ENCODE measurements at places on chromosomes 12 and 14. TPM values are rescaled to one million over a fixed set of nuclear protein-coding genes. Genes with fewer than 3 reads are reported as not detected.

Gene CCNB1IP1
- total RNA-seq = 43.6 TPM

Gene HPD
- total RNA-seq = not detected

Gene MMP17
- total RNA-seq = 0.29 TPM

Gene ANKRD33
- total RNA-seq = not detected

Gene GDF3
- not detected for total RNA-seq

- H3K4me1 ChIP-seq = no peaks in the 10 kb centered on the region
- H3K36me3 ChIP-seq = no peaks in the 10 kb centered on the region
- H3K27me3 ChIP-seq = no peaks in the 10 kb centered on the region
- H3K27ac ChIP-seq = no peak overlapping the region
Measured at GRCh38 chr12:63893170-63893569, 48.7 kb downstream of the SRGAP1 start.

DNA sequence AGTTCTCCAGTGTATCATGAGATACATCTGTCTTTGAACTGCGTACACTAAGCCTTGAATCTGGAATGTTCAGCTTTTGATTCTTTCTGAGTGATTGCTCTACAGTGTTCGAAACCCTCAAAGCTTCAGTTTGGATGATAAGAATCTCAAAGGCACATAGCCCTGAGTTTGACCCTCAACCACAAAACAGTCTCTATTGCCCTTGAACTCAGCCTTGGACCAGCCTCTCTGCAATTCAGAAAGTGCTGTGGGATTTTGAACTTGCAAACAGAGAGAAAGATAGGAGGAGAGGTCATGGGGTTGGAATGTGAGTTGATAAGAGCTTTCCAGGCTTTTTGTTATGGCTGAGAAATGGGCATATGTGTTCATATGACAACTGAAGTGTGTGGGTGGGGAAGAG lies 100.3 kb downstream of the MYRFL start:
- H3K27ac ChIP-seq = no peak overlapping the region
- H3K36me3 ChIP-seq = no peaks in the 10 kb centered on the region
- no peaks in the 10 kb centered on the region for H3K4me1 ChIP-seq
- H3K4me3 ChIP-seq = no peak overlapping the region
- DNase-seq = no peak

GRCh38 chr12:101793401-101793800 lies 37.4 kb downstream of the GNPTAB start:
- no peak overlapping the region for H3K4me3 ChIP-seq
- no peak for DNase-seq
- H3K27ac ChIP-seq = no peak overlapping the region
- no peaks in the 10 kb centered on the region for H3K36me3 ChIP-seq

GRCh38 chr12:49901986-49902385 lies 1.7 kb downstream of the FAIM2 start:
- no peak overlapping the region for H3K4me3 ChIP-seq
- no peak overlapping the region for H3K27ac ChIP-seq
- H3K4me1 ChIP-seq = no peaks in the 10 kb centered on the region
- no peak for DNase-seq
- no peaks in the 10 kb centered on the region for H3K27me3 ChIP-seq

- no peaks in the 10 kb centered on the region for H3K27me3 ChIP-seq
- H3K36me3 ChIP-seq = no peaks in the 10 kb centered on the region
- no peak for DNase-seq
- H3K4me3 ChIP-seq = no peak overlapping the region
- no peak overlapping the region for H3K27ac ChIP-seq
Measured at GRCh38 chr12:34399631-34400410, 377.5 kb downstream of the ALG10 start.

DNA sequence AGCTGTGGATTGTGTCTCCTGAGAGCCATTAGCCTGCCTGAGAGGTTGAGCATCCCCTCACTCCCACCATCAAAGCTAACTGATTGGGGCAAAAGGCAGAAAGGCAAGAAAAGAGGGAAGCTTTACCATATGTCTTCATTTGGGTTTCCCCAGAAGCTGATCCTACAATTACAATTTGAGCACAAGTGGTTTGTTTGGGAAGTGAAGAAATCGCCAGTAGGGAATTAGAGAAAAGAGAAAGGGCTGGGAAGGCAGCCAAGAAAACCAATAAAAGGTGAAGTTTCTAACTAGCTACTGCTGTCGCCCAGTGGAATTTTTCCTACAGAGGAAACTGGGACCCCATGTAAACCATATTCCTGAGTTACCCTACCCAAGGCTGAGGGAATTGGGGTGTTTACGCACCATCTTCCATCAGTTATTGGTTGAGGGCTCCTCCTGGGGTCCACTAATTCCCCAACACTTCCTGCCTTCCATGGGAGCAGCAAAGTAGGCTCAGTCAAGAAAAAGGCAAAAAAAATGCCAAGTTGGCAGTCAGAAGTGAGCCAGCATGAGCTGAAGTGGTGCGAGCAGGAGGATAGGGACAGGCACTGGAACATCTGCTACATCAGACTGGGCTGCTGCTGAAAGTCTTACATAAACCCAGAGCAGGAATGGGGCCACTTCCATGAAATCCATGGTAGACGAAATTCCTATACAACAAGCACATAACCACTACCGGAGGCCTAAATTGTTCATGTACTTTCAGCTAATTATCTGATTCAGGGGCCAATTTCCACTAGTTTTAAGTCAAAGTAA lies 17.3 kb downstream of the KCNK10 start:
- H3K4me3 ChIP-seq = no peak overlapping the region
- no peaks in the 10 kb centered on the region for H3K27me3 ChIP-seq
- no peaks in the 10 kb centered on the region for H3K36me3 ChIP-seq
- H3K4me1 ChIP-seq = no peaks in the 10 kb centered on the region
- no peak overlapping the region for H3K27ac ChIP-seq
- DNase-seq = no peak

DNA sequence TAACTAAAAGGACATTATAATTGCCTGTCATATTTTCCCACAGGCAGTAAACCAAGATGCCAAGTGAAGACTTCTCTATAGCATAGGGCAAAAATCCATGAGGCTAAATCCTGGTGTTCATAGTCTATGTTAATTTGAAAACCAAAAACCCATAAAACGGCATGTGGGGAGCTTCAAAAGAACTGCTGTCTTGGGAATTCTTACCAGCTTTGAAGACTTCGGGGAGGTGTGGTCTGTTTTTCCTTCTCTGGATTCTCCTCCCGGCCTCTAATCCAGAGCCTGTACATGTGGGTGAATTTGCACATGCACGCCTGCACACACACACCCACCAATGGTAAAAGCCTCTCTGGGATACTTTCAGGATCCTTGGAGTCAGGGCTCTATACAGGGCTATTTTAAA lies 61.9 kb upstream of the IFNG-AS1 start:
- no peaks in the 10 kb centered on the region for H3K4me1 ChIP-seq
- H3K27ac ChIP-seq = no peak overlapping the region
- no peaks in the 10 kb centered on the region for H3K36me3 ChIP-seq

GRCh38 chr12:131682510-131682895 lies 28.4 kb upstream of the SFSWAP start:
- no peak overlapping the region for H3K27ac ChIP-seq
- no peaks in the 10 kb centered on the region for H3K27me3 ChIP-seq
- H3K4me3 ChIP-seq = no peak overlapping the region
- no peak for DNase-seq

DNA sequence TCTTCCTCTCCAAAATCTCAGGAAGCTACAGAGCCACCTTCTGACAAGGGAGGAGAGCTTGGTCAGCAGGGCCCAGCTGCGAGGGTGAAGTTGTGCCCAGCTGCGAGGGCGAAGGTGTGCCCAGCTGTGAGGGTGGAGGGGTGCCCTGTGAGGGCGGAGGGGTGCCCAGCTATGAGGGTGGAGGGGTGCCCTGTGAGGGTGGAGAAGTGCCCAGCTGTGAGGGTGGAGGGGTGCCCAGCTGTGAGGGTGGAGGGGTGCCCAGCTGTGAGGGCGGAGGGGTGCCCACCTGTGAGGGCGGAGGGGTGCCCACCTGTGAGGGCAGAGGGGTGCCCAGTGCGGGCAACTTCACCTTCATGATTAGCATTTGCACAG lies 20.4 kb upstream of the TTC7B start:
- H3K27me3 ChIP-seq = no peaks in the 10 kb centered on the region
- no peak for DNase-seq
- no peak overlapping the region for H3K27ac ChIP-seq
- H3K4me3 ChIP-seq = no peak overlapping the region

GRCh38 chr12:120181991-120182631 lies 12.4 kb downstream of the GCN1 start:
- no peaks in the 10 kb centered on the region for H3K4me1 ChIP-seq
- no peak overlapping the region for H3K27ac ChIP-seq
- no peaks in the 10 kb centered on the region for H3K27me3 ChIP-seq

GRCh38 chr14:68897559-68898155 lies 81.4 kb downstream of the ACTN1 start:
- no peak for DNase-seq
- H3K27ac ChIP-seq = no peak overlapping the region
- peaks cover 37% of the 10 kb centered on the region for H3K36me3 ChIP-seq
- no peaks in the 10 kb centered on the region for H3K4me1 ChIP-seq
- H3K27me3 ChIP-seq = no peaks in the 10 kb centered on the region

GRCh38 chr14:104436047-104436591 lies 143.4 kb upstream of the C14orf180 start:
- no peaks in the 10 kb centered on the region for H3K36me3 ChIP-seq
- H3K27me3 ChIP-seq = no peaks in the 10 kb centered on the region
- no peak overlapping the region for H3K4me3 ChIP-seq
- no peak for DNase-seq

- no peak overlapping the region for H3K4me3 ChIP-seq
- DNase-seq = no peak
- no peaks in the 10 kb centered on the region for H3K27me3 ChIP-seq
- H3K4me1 ChIP-seq = peaks cover 55% of the 10 kb centered on the region
Measured at GRCh38 chr14:61712137-61712536, 16.8 kb downstream of the HIF1A start.

DNA sequence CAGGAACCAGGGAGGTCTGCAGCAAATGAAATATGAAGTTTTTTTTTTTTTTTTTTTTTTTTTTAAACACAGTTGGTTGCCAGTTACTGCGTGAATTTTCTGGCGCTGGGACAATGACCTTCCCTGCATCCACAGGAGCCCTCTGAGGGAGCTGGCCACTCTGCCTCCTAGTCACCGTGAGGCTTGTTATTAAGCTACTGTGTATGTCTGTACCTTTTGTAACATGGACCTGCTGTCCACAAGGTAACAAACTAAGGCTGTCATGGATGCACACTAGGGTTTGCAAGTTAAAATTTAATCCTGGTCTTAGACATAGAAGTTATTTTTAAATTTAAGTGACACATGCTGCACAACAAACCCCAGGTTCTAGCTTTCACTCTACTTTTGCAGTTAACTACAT lies 211.0 kb downstream of the SSPN start:
- DNase-seq = no peak
- H3K36me3 ChIP-seq = no peaks in the 10 kb centered on the region
- H3K4me1 ChIP-seq = no peaks in the 10 kb centered on the region

DNA sequence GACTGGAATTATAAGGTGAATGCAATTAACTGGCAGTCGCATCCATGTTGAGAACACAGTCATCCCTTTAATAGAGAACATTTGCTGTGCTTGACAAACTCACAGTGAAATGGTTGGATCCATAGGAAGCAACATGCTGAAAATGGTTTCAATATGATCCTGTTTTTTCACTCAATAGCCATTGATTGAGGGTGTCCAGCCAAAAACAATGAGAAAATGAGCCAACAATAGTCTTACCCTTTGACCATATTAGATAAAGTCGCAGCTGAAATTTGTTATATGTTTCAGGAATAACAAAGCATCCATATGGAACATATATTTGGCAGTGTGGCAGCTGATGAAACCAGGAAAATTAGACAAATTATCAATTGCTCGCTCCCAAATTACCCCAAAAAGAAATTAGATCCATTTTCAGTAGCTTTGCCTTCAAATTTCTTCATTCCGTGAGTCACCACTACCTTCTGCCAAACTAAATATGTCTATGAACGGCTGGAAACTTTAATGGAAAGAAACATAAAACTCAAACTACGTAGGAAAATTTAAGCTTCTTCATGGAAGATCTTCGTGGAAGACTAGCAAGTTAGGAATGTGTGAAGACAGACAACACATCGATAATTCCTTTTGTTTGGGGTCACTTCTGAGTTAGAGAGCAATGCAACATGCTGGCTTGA lies 17.4 kb downstream of the IGF1 start:
- H3K36me3 ChIP-seq = no peaks in the 10 kb centered on the region
- DNase-seq = no peak
- H3K27ac ChIP-seq = no peak overlapping the region
- no peak overlapping the region for H3K4me3 ChIP-seq

DNA sequence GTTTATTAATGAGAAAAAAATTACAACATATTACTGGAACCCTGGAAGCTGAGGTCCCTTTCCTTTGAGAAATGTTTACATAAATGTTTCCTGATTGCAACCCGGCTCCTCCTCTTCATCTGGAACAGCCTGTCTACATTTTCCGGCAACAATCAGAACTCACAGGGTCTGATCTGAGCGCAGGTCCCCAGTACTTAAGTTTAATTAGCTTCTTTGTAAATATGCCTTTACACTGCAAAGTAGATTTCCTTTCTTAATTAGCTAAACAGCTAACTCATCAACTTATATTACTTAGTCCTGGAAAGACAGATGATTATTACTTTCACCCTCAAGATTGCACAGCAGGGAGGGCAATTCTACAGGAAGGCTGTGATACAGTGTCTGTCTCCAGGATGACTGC lies 213.0 kb downstream of the MON2 start:
- DNase-seq = no peak
- no peaks in the 10 kb centered on the region for H3K27me3 ChIP-seq
- H3K4me3 ChIP-seq = no peak overlapping the region
- H3K36me3 ChIP-seq = no peaks in the 10 kb centered on the region

DNA sequence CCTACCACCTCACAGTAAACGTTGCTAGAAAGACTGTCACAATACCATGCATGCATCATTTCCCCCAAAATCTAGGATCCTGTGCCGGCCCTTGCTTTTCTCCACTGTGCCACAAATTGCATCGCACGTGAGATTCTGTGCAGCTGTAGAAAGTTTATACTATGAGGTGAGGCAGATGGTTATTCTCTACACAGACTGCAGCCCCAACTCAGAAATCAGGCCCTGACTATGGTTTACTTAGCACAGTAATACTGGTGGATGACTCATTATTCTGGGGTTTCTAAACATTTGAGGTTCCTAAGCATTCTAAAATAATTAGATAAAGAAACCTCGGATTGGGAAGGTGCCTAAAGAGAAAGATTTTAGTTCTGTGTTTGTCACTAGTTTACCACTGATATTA lies 163.8 kb upstream of the CCDC198 start:
- no peaks in the 10 kb centered on the region for H3K4me1 ChIP-seq
- H3K4me3 ChIP-seq = no peak overlapping the region
- no peaks in the 10 kb centered on the region for H3K27me3 ChIP-seq
- no peak for DNase-seq
- no peak overlapping the region for H3K27ac ChIP-seq

DNA sequence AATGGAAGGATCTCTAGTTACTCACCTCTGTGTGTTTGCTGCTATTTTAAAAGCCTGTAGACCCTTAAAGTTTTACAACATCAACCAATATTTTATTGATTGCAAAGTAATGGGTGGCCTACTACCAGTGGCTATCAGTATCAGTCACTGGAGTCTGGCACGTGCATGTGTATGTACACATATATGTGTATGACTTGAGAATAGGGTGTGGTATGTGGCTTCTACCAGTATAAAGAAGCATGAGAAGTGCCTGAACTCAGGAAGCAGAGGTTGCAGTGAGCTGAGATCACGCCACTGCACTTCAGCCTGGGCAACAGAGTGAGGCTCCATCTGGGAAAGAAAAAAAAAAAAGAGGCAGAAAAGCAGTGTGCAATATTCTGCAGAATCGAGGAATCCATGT lies 45.5 kb upstream of the GAS2L3 start:
- no peaks in the 10 kb centered on the region for H3K4me1 ChIP-seq
- no peak overlapping the region for H3K27ac ChIP-seq
- H3K36me3 ChIP-seq = no peaks in the 10 kb centered on the region
- DNase-seq = no peak

Measured in CD8-positive, alpha-beta memory T cell (primary cell).